Occipital lobe (tissue), 3 donors: ENCODE measurements at places on chromosomes 6 and 20.

DNA sequence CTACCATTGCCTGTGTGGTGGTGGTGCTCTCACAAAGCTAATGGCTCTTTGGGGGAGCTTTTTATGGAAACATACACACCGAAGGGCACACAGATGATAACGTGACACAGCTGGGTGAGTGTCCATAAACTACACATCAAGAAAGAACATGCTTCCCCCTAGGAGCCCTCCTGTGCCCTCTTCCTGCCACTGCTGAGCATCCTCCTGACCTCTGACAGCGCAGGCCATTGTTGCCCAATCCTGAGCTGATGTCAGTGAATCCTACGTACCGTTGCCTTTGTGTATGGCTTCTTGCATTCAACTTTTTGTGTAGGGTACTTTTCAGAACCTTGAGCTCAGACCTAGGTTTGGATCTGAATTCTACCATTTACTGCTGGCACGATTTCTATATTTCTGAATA lies 65.8 kb upstream of the SLC22A1 start:
- no peak for DNase-seq

GRCh38 chr20:59144179-59144830 lies 19.3 kb upstream of the ZNF831 start:
- DNase-seq: no peak

DNA sequence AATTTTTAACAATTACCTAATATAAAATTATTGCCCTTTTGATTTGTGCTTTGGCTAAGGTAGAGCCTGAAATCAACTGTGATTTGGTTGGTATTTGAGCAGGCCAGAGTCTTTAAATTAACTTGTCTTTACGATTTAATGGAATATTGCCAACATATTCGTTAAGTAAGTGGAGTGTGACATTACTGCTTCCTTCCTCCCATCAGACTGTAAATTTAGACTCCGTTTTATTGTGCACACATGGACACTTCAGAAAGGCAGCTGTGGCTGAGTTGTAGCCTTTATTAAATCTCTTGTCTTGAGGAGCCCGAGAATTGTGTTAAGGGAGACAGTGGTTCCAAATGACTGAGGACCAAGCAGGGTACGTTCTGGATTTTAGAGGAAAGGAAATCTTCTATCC lies 57.4 kb downstream of the CAP2 start:
- DNase-seq: no peak

GRCh38 chr20:4953881-4954280 lies 47.4 kb downstream of the SLC23A2 start:
- DNase-seq: no peak

- DNase-seq: peak; percentile 8
Measured at GRCh38 chr6:83429857-83430610, 817 bp downstream of the ME1 start.

GRCh38 chr6:87436435-87436834 lies 28.7 kb downstream of the CFAP206 start:
- DNase-seq: no peak

GRCh38 chr20:16864069-16864468 lies 115.9 kb downstream of the OTOR start:
- DNase-seq: peak; percentile 48

GRCh38 chr20:45788351-45788750 lies 3.3 kb downstream of the WFDC3 start:
- DNase-seq: no peak

DNA sequence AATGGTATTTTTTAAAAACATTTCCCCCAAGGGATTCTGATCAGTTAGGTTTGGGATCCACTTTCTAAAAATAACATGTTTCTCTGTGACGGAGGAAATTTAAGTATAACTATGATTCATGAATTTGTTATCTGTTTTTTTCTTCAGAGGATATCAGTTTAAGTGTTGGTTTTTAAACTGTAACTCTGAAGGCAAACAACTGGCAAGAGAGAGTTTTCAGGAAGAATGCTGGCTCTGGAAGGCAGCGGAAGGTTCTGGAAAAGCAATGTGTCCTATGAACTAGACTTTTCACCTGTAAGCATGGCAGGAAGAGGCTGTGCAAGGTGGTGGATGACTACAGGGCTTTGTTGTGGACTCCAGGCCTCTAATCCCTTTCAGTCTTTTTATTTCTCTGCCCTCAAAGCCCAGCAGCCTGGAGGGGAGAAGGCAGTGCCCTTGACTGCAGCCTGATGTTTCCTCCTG lies 153.1 kb downstream of the GMPR start:
- no peak for DNase-seq

DNA sequence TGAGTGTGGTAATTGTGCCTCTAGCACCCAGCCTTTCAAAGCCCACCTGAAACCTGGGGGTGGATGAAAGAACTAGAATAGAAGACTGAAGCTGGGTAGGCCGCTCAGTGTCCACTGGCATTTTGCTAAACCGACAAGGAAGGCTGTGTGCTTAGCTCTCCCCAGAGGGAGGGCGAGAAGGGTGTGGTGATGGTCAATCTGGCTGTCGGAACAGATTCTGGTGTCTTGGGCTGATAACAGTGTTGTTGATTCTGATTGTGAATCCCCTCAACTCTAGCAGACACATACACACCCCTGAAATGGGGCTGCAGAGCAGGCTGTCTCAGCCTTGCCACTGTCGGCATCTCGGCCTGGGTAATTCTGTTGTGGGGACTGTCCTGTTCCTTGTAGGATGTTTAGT lies 4.1 kb upstream of the BPHL start:
- DNase-seq: no peak

- no peak for DNase-seq
Measured at GRCh38 chr6:155388591-155388990, 67.0 kb downstream of the NOX3 start.

DNA sequence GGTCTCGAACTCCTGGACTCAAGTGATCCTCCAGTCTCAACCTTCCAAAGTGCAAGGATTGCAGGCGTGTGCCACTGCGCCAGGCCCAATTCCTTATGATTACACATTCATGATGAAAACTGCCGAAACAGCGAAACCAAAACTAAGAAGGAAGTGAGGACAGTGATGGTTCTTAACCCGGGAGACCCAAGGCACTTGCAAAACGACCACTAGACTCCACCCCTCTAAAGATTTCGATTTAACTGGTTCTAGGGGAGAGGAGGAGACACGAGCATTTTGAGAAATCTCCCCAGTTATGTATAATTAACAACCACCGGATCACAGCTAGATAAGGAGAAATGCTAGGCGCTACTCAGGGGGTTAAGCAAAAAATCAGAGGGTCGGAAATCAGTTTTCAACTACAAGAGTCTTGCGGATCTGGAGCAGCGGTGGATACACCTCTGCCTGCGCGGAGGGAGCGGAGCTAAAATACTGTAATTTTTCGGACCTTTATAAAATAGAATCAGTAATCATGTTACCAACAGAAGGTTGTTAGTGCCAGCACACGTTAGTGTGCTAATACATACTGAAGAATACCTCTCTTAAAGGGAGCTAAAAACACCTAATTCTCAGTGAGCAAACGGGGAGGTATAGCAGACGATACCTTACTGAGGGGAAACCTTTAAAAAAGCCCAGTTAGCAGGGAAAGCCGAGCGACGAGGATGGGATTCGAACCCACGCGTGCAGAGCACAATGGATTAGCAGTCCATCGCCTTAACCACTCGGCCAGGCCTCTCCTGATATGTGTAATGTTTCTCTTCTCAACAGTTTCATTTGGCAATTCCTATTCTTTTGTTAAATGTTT lies 60.0 kb upstream of the BTN3A2 start:
- DNase-seq: no peak

DNA sequence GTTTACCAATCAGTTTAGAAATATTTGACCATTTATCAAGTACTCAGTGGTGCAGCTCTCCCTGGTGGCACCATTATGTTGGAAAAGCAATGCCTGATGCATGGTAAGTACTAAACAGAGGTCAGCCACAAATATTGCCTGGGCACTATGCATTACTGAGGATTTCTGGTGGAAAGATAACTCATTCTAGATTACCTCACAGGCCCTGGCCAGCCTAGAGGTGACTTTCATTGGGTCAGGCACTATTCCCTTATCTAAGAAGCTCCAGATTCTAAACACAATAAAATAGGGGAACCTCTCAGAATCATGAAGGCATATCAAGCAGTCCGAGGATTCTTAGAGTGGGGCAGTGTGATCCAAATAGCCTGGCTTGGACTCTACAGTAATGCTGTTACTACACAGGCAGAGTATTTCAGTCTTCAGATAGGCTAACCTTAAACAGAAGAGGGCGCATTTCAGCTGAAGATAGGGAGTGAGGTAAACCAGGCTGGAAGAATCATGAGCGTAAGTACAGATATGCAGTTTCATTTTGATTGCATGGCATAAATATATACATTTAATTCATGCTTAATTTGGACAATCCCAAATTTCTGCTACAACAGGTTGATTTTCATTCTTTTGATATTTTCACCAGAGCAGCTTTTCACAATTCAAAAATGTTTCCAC lies 12.1 kb downstream of the LGSN start:
- no peak for DNase-seq

DNA sequence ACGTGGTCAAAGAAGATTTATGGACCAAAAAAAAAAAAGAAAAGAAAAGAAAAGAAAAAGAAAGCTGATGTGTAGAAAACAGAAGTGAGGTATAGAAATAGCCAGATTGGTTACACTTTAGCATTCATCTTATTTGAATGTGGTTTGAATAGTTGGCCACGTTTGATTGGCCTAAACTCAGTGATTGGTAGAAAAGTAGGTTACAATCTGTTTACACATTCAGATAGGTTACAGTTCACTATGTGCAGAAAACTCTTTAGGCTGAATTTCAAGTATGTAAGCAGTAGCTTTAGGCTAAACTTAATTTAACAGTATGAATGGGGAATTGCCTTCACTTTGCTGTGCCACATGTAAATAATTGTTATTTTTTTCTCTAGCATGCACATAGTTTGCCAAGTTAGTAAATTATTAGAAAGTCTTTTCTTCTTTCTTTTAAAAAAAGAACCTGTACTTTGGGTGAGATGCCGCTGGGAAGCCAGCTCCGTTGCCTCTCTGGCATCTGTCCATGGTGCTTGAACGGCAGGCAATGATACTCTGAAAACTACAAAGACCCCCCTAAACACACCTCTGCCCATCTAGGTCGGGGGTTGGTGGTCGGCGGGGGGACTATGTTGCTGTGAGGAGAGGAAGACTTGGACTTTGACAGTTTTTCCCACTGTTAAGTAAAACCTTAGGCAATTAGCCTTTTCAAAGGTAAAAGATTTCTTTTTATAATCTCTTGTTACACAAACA lies 173.0 kb downstream of the AIG1 start:
- DNase-seq: no peak

- DNase-seq: peak; percentile 5
Measured at GRCh38 chr6:35967076-35967774, 46.3 kb upstream of the SRPK1 start.

GRCh38 chr6:24864343-24864742 lies 65.6 kb upstream of the ARMH2 start:
- DNase-seq: no peak

- no peak for DNase-seq
Measured at GRCh38 chr6:3376064-3376463, 80.8 kb downstream of the SLC22A23 start.

DNA sequence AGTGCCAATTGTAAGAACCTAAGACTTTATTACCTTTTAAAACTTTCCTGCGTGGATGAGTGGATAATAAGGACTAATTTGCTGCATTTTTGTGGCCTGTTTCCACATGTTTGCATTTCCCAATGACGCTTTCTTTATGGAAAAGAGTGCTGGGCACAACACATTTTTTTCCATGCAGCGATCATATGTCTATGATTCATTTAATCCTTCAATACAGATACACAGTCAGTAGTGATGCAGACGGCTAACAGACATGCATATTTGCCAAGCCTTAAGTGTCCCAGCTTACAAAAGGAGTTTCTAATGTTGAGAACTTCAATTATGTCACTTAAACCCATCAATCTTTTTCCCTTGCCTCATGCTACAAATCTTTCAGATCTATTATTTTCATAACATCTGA lies 239.8 kb upstream of the PREP start:
- no peak for DNase-seq

- no peak for DNase-seq
Measured at GRCh38 chr20:47674145-47674544, 111.1 kb downstream of the SULF2 start.

GRCh38 chr20:57953638-57954037 lies 243.8 kb upstream of the PMEPA1 start:
- DNase-seq: no peak

GRCh38 chr6:126339796-126340609 lies at the start of gene CENPW:
Gene CENPW, plus strand, starts transcription at chr6:126340115. Its CDS starts 159 bp downstream, at chr6:126340274.
- DNase-seq: peak; percentile 77

GRCh38 chr6:75467966-75468365 lies 25.6 kb downstream of the FILIP1 start:
- DNase-seq: no peak

GRCh38 chr20:63262836-63263235 lies 8.6 kb upstream of the NKAIN4 start:
- no peak for DNase-seq

DNA sequence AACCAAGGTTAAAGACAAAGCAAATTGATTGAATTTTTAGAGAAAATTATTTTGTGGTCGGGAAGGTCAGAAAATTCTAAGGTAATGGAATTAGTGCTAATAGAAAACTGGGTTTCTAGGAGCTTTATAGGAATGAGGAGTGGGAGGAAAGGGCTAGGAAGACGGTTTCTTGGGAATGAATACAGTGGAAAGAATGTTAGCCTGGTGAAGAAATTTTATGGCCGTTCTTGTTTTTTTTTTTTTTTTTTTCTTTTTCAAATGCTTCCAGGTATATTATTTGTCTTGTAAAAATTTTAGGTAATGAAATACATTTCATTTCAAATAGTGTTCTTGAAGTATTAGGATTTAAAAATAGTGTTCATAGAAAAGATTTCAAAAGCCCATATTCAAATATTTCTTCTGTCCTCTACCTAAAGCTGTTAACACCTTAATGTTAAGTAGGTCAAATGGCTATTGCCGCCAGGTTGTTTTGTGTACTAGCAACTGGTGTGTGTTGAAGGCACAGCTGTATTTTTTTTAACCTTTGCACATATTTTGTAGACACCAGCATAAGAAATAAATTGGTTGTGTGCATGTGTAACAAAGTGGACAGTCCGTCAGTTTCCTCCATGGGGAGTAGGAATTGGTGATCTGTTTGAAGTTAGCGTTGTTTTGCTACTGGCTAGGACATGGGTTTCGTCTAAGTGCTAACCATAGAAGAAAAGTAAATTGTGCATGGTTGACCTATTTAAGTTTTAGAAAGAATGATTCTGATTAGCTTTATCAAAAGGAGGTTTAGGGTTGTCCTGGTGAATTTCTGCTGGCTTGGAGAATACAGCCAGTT lies 32.3 kb downstream of the AFDN start:
- DNase-seq: no peak
